ENCODE measurements at places on chromosomes 4 and X.

DNA sequence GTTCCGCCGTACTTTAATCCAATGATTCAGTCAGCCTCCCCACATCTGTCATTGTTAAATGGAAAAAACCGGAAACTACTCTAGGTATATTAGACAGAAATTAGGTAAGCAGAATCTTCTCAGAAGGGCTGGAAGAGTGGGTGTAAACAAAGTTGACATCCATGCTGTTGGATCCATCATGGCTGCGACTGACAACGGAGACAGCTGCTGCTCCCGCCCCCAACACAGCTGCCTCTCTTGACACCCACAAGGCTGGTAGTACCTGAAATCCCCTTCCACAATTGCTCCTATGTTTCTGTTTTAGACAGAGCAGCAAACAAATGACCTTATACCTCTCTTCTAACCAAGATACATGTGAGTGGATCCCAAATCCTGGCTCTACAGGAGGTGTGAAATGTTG is 66.6 kb downstream of the RXFP1 start:
- DNase-seq = no peak

DNA sequence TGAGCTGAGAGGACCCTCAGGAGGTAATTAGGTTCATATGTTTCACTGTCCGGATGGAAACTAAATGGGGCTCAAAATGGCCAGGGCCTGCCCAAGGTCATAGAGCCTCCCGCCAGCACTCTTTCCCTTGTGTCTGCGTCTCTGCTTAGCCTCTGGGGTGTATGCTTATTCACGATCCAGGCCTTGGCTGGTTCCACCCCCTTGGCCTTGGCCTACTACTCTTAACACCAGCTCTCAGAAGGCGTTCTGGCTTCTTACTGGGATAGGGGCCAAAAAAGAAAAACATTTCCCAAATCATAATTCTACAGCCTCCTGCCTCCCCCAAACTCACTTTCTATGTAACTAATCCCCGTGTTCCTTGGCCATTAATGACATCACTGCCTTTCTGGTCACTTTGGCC is 68.8 kb downstream of the RTL5 start:
- no peak for DNase-seq

- no peak for DNase-seq
These were observed 2.4 kb downstream of the HNRNPH2 start for GRCh38 chrX:101410461-101410860.

GRCh38 chr4:79788884-79789283 is 284.1 kb downstream of the ANTXR2 start:
- DNase-seq = no peak

GRCh38 chr4:20538905-20539304 is 161.4 kb upstream of the PACRGL start:
- no peak for DNase-seq

- DNase-seq = no peak
These were observed 942.7 kb upstream of the NDST4 start for GRCh38 chr4:116055857-116056827.

- no peak for DNase-seq
These were observed 150.6 kb upstream of the DUSP21 start for GRCh38 chrX:44693255-44693654.

DNA sequence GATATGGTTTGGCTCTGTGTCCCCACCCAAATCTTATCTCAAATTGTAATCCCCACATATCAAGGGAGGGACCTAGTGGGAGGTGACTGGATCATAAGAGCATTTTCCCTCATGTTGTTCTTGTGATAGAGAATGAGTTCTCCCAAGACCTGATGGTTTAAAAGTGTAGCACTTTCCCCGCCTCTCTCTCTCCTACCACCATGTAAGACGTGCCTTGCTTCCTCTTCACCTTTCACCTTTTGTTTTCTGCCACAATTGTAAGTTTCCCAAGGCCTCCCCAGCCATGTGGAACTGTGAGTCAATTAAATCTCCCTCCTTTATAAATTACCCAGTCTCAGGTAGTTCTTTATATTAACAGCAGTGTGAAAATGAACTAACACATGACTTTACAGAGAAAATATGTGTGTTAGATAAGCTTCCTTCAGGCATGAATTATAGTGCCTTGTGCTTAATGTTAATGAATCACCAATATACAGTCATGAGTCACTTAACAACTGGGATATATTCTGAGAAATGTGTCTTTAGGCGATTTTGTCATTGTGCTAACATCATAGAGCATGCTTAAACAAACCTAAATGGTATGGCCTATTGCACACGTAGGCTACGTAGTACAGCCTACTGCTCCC is 37.9 kb downstream of the PDGFC start:
- no peak for DNase-seq

DNA sequence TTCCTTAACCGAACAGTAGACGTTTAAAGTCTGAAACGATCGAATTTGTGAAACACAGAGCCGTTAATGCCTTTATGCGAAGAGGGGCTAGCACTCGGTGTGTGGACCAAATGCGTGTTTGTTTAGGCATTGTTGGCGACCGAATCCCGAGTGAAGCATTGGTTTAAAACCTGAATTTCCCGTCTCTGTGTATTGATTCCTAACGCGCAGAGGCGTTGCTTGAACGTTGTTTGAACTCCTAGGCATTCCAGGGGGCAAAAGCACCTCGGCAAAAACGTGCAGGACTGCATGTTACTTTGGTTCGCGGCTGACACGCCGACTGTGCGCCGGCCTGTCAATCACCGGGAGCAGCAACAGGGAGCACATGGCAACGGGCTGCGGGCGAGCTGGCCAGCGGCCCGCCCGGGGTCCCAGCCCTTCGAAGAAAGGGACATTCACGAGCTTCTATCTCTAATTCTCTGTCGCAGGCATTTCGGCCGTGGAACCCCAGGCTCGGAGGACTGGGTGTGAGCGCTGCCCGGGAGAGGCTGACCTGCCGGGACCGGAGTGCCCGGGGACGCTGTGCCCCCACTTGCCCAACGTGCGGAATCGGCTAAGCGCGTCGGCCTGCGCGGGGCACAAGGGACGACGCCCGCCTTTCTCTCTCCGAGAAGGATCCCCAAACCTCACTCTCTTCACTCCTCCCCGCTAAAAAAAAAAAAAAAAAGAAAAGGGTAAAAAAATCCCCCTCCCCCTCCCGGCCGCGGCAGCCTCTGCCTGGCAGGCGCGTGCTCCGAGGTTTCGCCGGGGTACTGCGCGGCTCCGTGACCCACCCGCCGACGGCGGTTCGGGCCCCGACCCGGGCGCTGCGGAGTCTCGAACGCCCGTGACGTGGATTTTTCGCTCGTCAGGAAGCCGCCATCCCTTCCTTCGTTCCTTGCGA is 810 bp downstream of the SPRY1 start:
- DNase-seq = peak; percentile 36

DNA sequence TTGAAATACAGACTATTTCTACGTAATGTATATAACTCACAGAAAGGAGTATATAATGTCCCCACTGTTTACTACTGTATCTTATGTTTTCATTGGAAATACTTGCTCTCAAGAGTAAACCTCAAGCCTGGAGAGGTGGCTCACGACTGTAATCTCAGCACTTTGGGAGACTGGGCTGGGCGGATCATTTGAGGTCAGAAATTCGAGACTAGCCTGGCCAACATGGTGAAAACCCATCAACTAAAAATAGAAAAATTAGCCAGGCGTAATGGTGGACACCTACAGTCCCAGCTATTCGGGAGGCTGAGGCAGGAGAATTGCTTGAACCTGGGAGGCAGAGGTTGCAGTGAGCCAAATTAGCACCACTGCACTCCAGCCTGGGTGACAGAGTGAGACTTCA is 92.8 kb downstream of the COL25A1 start:
- no peak for DNase-seq

GRCh38 chr4:38577462-38577861 is 86.5 kb upstream of the KLF3 start:
- DNase-seq = no peak

- peak; percentile 79 for DNase-seq
These were observed 22.1 kb downstream of the TMEM131L start for GRCh38 chr4:153488006-153488891.

GRCh38 chrX:108309144-108309543 is 129.1 kb downstream of the COL4A6 start:
- DNase-seq = no peak

- DNase-seq = no peak
These were observed 160.3 kb downstream of the CXXC4 start for GRCh38 chr4:104334410-104334809.

DNA sequence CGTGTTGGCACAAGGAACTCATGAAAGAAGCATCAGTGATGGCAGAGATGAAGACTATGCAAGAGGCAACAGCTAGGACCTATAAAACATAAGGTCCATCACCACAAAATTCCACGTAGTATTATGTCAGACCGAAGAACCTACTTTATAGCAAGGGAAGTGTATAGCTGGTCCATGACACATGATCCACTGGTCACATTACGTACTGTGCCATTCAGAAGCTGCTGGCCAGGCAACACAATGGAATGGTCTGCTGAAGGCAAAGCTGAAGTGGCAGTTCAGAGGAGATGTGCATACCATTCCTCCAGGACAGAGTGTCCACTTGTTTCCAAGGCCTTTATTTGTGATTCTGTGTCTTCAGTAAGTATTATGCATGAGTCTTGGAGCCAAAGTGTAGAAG is 215.5 kb upstream of the UGT8 start:
- DNase-seq = no peak

- DNase-seq = no peak
These were observed 4.8 kb downstream of the PPP2R2C start for GRCh38 chr4:6467600-6467999.

DNA sequence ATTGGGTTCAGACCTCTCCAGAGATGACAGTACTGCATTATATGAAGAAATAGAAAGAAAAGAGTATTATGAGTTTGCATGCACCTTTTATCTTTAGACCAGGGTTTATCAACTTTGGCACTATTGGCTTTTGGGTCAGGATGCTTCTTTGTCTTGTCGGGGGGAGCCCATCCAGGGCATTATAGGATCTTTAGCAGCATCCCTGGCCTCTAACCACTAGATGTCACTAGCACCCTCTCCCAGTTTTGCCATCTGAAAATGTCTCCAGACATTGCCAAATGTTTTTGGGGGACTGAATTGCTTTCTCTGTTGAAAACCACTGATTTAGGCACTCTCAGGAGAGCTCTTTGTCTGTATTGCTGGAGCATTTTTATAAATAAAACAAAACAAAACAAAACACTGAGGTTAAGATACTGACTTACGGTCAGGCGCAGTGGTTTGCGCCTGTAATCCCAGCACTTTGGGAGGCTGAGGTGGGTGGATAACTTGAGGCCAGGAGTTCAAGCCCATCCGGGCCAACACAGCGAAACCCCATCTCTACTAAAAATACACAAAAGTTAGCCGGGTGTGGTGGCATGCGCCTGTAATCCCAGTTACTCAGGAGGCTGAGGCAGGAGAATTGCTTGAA is 23.6 kb downstream of the CA5B start:
- peak; percentile 31 for DNase-seq

GRCh38 chr4:2412885-2413716 is 5.3 kb downstream of the ZFYVE28 start:
- DNase-seq = peak; percentile 83

- DNase-seq = no peak
These were observed 30.6 kb downstream of the SETD7 start for GRCh38 chr4:139525414-139525813.

DNA sequence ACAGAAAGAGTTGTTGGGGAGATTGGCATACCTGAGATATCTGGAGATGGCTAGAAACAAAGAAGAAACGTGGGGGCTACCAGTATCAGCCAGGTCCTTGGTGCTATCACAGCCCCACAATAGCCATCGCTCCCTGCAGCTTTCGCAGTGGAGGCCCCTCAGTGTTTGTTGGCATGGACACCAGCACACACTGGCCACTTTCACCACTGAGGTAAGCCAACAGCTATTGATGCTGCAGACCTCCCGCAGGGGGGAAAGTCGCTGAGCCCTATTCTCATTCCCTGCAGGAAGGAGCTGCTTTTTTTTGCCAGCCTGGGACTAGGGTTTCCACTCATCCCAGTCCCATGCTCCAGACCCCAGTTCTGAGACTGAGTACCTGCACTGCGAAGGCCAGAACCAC is 879.2 kb upstream of the IGFBP7 start:
- DNase-seq = no peak

DNA sequence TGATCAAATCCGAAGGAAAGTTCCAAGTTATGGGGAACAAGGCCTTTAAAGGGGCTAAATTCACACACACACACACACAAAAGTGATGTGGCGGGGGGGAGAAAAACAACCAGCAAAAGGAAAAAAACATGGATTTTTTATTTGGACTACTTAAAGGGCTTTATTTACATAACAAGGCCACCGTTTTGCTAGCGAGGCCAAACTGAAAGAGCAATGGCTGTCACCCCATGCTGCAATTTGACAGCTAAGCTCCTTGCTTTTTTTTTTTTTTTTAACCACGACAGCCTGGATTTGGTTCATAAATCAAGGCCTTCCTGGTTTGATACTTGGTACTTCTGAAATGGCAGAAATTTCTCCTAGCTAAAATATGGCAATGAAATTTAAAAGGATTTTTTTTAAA is 99.6 kb upstream of the PTCHD1 start:
- no peak for DNase-seq

DNA sequence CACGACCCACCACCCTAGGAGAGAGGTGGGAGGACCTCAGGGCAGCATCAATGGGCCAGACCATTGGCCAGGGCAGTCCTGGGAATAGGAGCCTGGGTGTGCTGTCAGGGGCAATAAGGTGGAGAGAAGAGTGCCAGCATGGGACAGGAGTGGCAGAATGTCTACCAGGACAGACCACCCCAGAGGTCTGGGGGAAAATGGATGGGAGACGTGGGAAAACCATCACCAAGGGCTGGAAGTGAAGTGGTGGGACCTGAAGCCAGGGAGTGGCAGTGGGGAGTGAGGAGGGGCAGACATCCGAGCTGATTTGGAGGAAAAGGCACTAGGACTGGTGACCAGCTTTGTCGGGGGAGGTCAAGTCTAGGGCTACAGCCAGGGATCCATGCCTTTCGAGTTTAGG is 993 bp downstream of the EVC2 start:
- no peak for DNase-seq

GRCh38 chr4:75800972-75801371 is 76.6 kb downstream of the USO1 start:
- no peak for DNase-seq

- DNase-seq = no peak
These were observed 125.5 kb downstream of the ATG4A start for GRCh38 chrX:108216919-108217571.

GRCh38 chrX:147846676-147847075 is 65.0 kb upstream of the FMR1 start:
- DNase-seq = no peak

- no peak for DNase-seq
These were observed 79.9 kb upstream of the ATOH1 start for GRCh38 chr4:93748373-93749291.

- no peak for DNase-seq
These were observed 135.7 kb downstream of the AASDH start for GRCh38 chr4:56251556-56251955.

All from stimulated activated CD4-positive, alpha-beta T cell treated with anti-CD3 and anti-CD28 coated beads, Interleukin-2, amount 100 ng/mL, for 24 hours (primary cell).